ENCODE measurements at places on chromosomes 12 and 14.

GRCh38 chr14:100834082-100834793 is 8.3 kb downstream of the MEG3 start:
- no peak for DNase-seq

- no peak for DNase-seq
Observed at GRCh38 chr12:104003596-104003995, 37.9 kb downstream of the TDG start.

- no peak for DNase-seq
Observed at GRCh38 chr12:124509676-124510300, 57.6 kb downstream of the NCOR2 start.

DNA sequence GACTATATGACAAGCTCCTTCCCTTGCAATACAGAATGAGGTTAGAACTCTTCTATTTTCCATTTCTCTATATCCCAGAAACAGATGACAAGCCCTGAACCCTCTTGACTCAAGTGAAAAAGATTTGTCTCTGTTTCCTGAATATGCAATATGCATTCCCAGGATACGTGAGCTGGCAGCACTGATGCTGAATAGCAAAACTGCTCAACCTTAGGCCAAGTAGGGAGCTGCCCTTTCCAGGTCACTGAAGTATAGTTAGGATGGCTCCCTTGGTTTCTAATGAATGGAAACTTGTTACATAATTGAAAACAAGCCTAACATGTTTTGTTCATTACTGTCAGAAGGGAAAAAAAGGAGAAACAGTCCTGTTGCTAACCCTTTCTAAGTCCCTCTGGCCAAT is 47.9 kb upstream of the PLEKHG7 start:
- DNase-seq: no peak

DNA sequence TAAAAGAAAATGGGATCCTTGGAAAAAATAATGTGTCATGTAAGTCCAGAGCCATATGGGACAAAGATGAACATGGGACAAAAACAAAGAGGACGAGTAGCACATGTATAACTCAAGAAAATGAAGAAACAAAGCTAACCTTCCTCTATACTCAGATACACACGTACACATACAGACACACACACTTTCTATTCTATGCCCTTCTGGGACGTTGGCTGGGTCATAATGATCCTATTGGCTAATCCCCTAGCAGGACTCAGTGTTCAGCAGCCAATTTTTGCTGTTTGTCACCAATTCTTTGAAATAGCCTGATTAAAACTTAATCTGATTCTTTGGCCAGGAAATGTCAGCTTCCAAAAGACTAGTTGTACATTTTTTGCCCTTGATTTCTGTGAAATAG is 189.4 kb upstream of the FOXG1 start:
- no peak for DNase-seq

DNA sequence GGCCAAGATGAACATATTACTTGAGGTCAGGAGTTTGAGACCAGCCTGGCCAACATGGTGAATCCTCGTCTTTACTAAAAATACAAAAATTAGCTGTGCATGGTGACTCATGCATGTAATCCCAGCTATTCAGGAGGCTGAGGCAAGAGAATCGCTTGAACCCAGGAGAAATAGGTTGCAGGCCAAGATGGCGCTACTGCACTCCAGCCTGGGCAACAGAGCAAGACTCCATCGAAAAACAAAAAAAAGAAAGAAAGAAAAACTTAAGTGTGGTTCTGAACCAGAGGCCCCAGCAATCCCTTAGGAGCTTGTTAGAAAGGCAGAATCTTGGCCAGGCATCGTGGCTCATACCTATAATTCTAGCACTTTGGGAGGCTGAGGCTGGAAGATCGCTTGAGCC is 24.5 kb downstream of the SVOP start:
- DNase-seq: no peak

- DNase-seq: no peak
Observed at GRCh38 chr14:99649219-99649618, 4.3 kb downstream of the HHIPL1 start.

GRCh38 chr12:100672075-100672592 is 98.7 kb downstream of the GAS2L3 start:
- DNase-seq: no peak

GRCh38 chr12:6772726-6773589 is 638 bp downstream of the LAG3 start:
- DNase-seq: no peak

GRCh38 chr12:9378430-9378835 is 170.2 kb upstream of the PZP start:
- DNase-seq: no peak

DNA sequence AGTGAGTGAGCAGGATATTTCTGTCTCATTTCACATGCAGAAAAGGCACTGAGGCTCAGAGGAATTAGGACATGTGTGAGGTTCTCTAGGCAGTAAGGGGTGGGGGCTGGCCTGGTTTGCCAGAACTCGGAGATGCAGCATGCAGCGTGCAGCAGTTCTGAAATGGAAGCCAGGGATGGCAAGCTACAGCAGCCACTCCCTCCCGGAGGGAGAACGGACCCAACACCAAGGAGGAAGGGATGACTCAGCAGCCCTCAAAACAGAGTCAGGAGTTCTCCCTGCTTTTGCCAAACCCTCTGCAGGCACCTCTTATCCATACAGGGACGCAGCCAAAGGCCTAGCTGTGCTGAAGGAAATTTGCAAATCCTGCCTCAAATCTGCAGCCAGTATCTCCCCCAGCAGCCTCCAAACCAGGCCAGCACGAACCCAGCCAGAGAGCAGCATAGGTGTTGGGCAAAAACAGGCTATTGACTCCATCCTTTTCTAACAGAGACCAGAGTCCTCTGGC is 10.3 kb upstream of the SERPINA3 start:
- DNase-seq: peak; percentile 18

DNA sequence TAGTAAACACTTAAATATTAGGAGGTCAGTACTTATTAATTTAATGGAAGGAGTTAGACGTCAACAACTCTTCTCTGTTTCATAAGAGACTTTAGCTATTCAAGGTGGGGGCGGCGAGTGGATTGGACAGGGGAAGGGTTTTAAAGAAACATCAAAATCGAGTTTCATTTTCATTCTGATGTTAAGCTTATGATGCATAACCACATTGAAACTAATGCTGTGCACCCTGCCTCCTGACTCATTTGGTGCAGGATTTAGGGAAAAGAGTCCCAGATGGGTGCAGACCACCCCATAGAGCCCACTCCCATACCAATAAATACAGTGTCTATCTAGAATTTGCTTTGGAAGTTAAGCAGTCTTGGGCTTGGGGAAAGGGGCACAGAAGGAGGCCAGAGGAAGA is 7.4 kb downstream of the ZBTB39 start:
- DNase-seq: no peak

- DNase-seq: no peak
Observed at GRCh38 chr12:123621619-123622530, 11.6 kb downstream of the EIF2B1 start.

GRCh38 chr12:113860059-113860820 is 105.9 kb downstream of the RBM19 start:
- DNase-seq: no peak

DNA sequence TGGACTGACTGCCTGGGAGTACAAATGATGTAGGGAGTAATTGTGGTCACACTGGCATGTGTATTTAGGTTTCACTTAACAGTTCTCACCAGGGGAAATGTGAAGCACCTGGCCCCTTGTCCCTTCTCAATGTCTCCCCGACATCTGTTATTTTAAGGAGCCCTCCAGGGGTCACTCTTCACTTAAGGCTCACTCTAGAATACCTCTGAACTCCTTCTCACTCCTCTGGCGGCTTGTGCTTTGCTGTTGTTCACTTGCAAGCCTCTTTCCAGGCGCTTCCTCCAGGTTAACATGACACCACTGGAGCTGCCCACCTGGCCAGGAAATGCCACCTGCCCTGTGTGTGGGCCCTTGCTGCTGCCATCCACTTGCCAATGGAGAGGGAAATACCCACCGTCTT is 56.5 kb upstream of the GZMB start:
- no peak for DNase-seq

DNA sequence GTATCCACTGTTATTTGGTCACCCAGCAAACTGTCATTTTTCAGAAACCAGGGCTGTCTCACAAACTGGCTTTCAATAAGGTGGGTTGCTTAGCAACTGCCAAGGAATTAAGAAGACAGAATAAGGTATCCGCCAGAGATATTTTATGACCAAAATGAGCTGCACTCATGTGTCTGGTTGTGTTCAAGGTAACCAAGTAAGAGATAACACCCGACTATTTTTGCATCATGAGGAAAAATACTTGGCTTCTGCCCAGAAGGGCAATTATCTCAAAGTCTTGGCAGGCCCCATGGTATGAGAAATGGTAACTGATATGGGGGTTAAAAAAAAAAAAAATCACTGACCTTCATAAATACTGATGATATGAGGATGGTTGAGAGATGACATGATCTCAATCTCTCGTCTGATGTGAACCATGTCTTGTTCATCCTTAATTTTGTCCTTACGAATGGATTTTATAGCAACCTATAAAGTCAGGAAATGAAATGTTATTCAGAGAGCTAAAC is 32.6 kb downstream of the NUAK1 start:
- no peak for DNase-seq

DNA sequence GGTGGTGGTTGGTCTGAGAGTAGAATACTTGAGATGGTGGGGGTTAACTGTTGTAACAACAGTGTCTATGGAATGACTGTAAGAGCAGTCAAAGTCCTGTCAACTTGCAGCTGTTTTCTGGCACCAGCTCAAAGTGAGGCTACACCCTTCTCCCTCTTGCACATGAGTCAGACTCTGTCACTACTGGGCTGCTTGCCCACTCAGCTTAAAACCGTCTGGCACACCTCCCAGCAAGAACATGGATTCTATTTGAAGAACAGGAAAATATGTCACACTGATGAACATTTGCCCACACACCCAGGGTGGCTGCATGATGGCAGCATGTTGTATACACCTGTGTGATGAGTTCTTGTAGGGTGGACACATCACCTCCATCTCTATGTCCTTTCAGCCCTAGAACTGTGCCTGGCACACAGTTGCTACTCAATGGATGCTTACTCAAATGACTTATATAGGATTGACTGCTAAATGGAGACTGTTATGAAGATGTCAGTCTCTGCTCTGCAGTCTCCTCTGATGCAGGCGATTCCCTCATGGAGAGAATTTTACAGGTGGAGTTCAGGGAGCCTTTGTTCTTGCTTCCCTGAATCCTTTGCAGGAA is 19.3 kb upstream of the SERPINA6 start:
- DNase-seq: peak; percentile 58

DNA sequence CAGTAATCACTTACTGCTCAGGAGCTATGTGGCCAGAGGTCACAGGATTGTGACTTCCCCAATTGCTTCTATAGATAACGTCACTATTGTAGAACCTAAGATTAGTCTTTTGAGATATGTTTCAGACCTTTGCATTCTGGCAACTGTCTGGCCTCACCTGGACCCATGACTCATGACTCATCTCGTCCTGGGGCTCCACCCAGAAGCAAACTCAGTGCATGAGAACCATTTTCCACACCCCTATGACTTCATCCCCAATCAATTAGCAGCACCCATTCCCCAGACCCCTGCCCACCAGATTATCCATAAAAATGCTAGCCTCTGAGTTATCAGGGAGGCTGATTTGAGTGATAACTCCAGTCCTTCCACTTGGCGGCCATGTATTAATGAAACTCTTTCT is 186.9 kb downstream of the EMP1 start:
- no peak for DNase-seq

GRCh38 chr14:93727039-93727740 is 61.1 kb downstream of the PRIMA1 start:
- DNase-seq: no peak

- DNase-seq: no peak
Observed at GRCh38 chr14:57982804-57983634, 117.1 kb upstream of the SLC35F4 start.

DNA sequence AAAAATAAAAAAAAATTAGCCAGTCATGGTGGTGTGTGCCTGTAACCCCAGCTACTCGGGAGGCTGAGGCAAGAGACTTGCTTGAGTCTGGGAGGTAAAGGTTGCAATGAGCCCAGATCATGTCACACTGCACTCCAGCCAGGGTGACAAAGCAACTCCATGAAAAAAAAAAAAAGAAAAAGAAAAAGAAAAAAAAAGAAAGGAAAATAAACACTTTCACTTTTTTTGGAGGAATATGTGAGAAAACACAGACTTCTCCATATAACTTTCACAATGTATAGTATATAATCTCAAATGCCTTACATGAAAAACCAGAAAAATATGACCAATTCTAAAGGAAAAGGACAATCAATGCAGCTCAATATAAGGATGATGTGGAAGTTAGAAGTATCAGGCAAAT is 8.9 kb downstream of the CLECL1 start:
- DNase-seq: no peak

- DNase-seq: no peak
Observed at GRCh38 chr14:101191101-101191720, 287.7 kb upstream of the RTL1 start.

GRCh38 chr12:68913682-68914081 is 19.3 kb downstream of the CPM start:
- no peak for DNase-seq

DNA sequence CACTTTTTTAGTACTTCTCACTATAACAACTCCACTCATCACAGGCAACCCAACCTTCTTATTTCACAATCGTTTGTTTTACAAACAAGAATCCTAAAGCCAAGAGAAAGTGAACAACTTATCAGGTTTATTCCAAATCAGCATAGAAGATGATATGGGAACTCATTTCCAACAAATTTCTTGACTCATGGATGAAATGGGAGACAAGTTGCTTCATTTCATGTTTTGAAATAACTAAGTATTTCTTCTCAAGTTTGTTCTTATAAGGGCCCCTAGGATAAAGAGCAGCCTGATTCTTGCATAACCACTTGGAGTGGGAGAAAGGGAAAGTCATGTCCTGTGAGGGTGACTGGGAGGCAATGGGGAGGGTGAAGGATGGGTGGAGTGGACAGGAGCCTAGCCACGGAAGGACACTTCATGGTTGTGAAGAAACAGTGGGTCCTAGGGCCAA is 168.3 kb downstream of the DUSP6 start:
- DNase-seq: no peak

DNA sequence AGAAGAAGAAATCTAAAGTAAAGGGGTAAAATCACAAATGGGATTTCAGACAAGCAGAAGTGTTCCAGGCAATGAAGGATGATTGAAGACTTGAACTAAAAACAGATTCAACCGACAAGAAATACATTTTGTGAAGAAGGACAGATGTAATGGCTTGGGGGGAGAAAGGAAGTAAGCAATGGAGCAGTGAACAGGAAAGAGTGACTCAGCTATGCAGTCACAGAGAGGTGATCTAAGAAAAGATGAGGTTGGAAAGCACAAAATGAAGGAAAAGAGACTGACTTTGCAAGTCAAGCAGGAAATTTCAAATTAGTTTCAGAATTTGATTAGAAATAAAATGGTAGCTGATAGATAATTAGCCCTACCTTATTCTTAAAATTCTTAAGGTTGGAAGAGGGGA is 66.5 kb downstream of the PUS7L start:
- no peak for DNase-seq

- DNase-seq: no peak
Observed at GRCh38 chr12:54996205-54996604, 11.6 kb upstream of the TESPA1 start.

DNA sequence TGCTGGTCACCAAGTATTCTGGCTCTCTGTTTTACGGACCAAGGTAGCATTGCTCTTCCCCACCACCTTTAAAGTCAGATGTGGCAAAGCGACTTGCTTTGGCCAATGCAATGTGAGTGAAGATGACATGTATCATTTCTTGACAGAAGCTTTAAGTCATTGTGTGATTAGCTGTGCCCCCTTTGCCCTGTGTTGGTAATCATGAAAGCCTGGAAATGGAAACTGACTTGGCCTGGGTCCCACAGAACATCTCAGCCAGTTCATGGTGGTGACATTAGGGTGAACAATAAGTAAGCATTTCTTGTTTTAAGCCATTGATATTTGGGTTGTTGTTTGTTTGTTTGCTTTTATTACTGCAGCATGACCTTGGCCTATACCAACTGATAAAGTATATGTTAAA is 15.9 kb upstream of the YLPM1 start:
- no peak for DNase-seq
